ENCODE measurements at places on chromosomes 4 and X.

DNA sequence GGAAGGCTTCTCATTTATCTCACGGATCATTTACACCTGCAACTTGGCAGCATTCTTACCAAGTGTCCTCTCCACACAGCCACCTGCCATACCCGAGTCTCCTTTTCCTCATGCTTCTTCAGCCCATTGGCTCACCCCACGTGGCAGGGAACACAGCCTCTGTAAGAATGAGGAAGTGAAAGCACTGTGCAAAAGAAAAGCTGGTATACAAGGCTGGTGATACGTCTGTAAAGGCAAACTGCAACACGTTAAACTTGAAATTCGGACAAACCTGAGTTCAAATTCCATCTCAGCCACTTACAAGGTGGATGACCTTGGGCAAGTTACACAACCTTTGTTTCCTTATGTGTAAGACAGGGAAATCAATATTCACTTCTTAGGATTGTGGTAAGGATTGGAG is 164.0 kb upstream of the RASGEF1B start:
- no peak overlapping the region for H3K27ac ChIP-seq
- H3K4me3 ChIP-seq = no peak overlapping the region
- no peaks in the 10 kb centered on the region for H3K27me3 ChIP-seq
- no peaks in the 10 kb centered on the region for H3K36me3 ChIP-seq
- no peak for DNase-seq

DNA sequence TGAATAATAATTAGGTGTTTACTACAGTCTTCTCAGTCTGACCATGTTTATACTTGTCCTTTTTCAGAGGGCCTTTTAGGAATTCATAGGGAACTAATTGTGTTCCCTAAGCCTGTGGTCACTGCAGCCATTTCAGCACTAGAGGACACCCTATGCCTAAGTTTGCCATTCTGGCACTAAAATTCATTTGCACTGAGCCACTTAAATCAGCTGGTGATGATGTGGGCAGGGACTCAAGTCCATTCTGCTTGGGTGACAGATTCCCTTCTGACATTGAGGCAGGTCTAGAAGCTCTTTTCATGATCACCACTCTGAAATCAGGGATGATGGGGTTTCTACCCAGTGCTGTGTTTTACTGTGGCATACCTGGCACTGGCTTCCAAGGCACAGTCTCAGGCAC is 1178.9 kb upstream of the DIAPH2 start:
- DNase-seq = no peak
- no peak overlapping the region for H3K27ac ChIP-seq
- no peak overlapping the region for H3K4me3 ChIP-seq

- no peak for DNase-seq
- no peak overlapping the region for H3K27ac ChIP-seq
- H3K4me3 ChIP-seq = no peak overlapping the region
- no peaks in the 10 kb centered on the region for H3K27me3 ChIP-seq
- H3K36me3 ChIP-seq = peaks cover 6% of the 10 kb centered on the region
Observed at GRCh38 chr4:15043922-15044321, 41.6 kb downstream of the CPEB2 start.

DNA sequence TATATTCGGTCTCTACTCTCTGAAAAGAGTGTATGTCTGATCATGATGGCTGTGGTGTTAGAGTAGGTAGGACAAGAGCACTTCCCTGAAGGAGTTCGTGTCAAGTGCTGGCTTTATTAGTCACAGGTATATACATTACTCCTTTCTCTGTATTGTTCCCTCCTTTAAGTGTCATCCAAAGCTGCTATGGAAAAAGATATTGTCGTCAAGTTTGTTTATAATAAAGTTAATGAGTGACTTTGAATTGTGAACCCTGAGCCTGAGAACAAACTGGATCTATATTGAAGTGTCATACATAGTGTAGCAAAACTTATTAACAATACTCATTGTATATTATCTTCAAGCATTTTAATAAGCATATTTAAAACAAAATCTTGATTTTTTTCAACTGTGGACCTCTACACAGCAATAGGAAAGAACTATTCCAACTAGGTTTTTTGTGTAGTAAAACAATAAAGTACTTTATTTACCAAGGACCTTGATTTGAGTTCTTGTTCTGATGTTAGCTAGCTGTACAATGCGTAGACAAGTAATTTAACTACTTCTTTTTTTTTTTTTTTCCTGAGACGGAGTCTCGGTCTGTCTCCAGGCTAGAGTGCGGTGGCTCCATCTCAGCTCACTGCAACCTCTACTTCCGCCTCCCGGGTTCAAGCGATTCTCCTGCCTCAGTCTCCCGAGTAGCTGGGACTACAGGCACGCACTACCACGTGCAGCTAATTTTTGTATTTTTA is 177.7 kb downstream of the RAPGEF2 start:
- H3K4me3 ChIP-seq = no peak overlapping the region
- no peak overlapping the region for H3K27ac ChIP-seq
- H3K27me3 ChIP-seq = no peaks in the 10 kb centered on the region
- no peaks in the 10 kb centered on the region for H3K4me1 ChIP-seq
- H3K36me3 ChIP-seq = no peaks in the 10 kb centered on the region
- DNase-seq = no peak

- H3K27ac ChIP-seq = no peak overlapping the region
- H3K27me3 ChIP-seq = no peaks in the 10 kb centered on the region
- no peak for DNase-seq
- H3K36me3 ChIP-seq = no peaks in the 10 kb centered on the region
- H3K4me1 ChIP-seq = no peaks in the 10 kb centered on the region
- H3K4me3 ChIP-seq = no peak overlapping the region
Observed at GRCh38 chr4:156677131-156677531, 294.5 kb downstream of the PDGFC start.

GRCh38 chr4:182142176-182143085 is 100.8 kb upstream of the TENM3 start:
- no peak overlapping the region for H3K27ac ChIP-seq
- DNase-seq = no peak
- H3K4me3 ChIP-seq = no peak overlapping the region
- H3K36me3 ChIP-seq = no peaks in the 10 kb centered on the region
- H3K4me1 ChIP-seq = peaks cover 13% of the 10 kb centered on the region

Data from natural killer cell (primary cell).